Fibroblast of skin of left quadriceps (primary cell): ENCODE measurements at places on chromosomes 7 and 10.
A peak's percentile ranks its signal among the peaks of the same experiment; 100 is the strongest.

- no peak for DNase-seq
These were observed 19.7 kb downstream of the ZNF783 start for GRCh38 chr7:149281508-149282330.

- DNase-seq, result no peak
These were observed 97.7 kb downstream of the CACNA2D1 start for GRCh38 chr7:82345886-82346285.

DNA sequence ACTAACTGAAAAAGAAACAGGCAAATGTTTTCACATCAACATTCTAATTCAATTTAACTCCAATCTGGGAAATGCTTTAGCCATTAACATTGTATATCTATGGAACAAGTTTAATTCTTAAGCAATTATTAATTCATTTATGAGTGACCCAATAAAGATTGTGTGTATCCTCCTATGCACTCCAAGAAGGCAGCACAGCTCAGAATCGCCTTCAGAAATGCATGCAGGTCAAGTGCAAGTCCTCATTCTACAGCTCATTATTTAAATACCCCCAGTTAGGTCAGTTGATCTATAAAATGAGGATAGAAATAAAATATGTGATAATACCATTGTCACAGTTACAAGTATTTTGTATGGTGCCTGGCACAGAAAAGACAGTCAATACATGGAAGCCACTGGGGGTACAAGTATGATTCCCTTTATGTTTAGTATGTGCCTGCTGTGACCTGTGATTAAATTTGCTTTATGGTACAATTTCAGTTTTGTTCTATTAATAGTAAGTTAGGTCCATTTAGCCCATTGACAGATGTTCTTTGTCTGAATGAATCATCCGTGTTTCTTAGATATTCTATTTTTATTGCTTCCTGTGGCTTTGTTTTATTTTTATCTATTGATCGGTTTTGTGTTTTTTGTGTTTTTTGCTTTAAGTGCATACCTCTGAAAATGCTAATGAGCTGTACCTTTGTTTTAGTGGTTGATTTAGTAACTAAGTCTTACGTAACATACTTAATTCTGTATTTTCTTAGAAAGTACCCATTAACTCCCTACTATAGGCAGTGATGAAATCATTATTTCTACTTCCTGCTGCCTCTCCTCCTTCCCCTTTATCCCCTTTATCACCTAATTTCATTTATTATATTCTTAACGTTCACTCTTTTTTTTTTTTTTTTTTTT lies 42.8 kb downstream of the CPXM2 start:
- DNase-seq, result no peak

DNA sequence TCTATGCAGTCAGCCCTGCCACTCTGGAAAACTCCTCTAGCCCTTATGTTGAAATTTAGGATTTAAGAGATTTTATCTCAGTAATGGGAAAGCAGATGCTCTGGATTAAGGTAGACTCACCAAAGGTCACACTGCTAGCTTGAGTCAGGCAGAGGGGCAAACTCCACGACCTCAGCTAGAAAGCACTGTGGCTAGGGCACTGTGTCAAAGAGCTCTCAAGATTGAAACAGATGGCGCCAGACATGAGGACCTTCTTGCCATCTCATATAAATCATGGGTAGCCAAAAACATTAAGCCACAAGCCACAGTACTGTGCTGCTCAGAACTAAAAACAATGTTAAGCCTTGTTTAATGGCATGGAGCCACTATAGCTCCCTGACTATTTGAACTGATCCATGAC lies 188.7 kb downstream of the DNAJC1 start:
- DNase-seq, result no peak

- DNase-seq, result no peak
These were observed 58.3 kb downstream of the CYP26A1 start for GRCh38 chr10:93131986-93132385.

DNA sequence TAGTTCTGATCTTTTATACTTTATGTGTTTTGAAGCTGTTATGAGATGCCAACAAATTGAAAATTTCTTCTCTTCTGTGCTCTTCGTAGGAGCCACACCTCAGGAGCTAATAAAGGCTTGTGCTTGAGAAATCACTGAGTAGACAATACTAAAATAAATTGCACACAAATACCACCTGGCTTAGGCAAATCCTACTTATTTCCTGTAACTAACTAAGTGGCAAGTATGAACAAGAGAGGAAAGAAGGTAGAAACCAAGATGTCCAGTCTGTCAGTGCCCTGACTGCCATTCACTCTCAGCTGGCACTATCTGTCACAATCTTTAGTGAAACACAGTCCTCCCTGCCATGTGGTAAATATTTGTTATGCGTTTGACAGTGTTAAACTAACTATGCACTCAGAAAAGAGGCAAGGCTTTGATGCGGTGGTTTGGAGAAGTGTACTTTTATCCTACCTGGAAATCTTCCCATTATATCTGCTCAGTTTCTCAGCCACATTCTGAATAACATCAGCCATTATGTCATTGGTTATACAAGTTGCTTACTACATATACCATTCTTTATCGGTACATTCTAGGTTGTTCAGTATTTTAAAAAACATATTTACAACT lies 293.4 kb upstream of the VWC2 start:
- DNase-seq, result no peak

DNA sequence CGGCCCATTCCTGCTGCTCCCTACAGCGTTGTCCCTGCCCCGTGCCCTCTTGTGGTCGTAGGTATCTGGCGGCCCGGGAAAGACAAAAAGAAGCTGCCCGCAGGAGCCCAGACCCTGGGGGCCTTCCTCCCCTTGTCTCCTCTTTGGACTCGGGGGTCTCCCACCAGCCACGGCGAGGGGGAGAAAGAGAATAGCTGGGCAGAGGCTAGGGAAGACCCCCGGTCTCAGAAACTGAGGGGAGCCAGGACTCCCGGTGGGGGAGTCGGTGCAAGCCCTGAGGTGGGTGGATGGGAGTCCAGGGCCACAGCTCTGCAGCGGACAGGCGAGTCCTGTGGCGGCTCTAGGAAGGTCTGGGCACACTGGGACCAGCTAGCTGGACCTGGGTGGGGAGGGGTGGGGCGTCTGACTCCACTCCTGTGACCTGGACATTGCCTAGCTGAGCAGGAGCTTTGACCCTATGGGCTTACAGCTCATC lies 1.3 kb upstream of the SH2D4B start:
- DNase-seq, result no peak

DNA sequence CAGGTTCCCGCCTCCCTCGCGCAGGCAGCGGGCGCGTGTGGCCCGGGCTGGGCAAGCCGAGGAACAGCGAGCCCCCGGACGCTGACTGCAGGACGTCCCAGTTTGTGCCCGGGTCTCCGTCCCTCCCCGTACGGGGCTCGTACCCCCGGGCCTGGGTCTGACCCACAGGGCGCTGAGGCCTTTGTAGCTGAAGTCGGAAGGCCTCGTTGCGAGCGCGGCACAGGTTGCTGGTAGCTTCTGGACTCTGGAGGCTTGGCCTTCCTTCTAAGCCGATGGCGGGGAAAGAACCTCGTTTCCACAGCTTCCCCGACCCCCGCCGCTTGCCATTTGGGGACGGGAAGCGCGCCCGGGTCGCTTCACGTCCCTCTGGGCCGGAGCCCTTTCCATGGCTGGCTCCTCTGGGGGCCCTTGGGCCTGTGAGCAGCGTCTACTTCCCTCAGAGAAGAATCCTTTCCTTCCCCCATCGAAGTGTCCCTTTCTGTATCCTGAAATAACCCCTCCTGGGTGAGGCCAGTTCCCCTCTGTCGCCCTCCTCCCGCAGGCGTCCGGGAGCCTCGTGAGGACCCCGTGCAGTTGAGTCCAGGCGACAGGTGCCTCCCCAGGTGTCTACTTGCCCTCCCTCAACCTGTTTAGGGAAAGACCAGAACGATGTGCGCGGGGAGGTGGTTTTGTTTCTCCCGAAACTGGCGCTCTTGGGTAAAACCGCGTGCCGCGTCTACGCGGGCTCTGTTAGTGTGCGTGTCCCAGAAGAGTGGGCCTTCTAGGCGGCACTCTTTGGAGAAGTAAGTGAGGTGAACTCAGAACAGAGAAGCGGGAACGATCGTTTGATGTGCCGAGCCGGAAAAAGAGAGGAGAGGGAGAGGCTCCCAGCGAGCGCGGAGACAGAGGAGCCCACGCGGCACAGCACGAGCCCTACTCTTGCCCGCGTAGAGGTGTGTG lies 9.3 kb downstream of the EVX1 start:
- DNase-seq, result no peak

GRCh38 chr10:2392145-2392812 lies 655.0 kb upstream of the ADARB2 start:
- DNase-seq, result no peak

GRCh38 chr7:33743594-33743993 lies 161.7 kb upstream of the BMPER start:
- DNase-seq, result peak; percentile 80

GRCh38 chr7:157652954-157653826 lies 316.4 kb downstream of the DNAJB6 start:
- DNase-seq, result no peak

DNA sequence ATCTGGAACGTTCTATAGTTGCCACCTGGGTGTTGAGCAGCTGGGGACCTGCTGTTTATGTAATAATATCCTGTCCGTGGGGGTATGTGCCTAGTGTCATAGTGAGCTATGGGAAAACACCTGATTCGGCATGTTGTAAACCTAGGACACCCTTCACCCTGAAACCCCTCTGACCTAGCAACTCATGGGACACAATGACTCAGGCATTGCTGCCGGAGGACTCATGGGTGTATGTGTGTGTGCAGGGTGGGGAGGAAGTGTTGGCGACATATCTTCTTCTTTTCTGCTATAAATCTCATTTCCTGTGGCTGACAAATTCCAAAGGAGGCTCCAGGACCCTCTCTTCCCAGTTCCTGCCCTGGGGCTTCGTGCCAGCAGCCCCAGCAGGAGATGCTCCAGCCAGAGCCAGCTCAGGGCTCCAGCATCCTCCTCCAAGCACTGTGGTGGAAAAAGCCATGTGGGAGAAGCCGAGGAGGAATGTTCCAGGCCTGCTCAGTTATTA lies 77.0 kb upstream of the PODXL start:
- peak; percentile 52 for DNase-seq

DNA sequence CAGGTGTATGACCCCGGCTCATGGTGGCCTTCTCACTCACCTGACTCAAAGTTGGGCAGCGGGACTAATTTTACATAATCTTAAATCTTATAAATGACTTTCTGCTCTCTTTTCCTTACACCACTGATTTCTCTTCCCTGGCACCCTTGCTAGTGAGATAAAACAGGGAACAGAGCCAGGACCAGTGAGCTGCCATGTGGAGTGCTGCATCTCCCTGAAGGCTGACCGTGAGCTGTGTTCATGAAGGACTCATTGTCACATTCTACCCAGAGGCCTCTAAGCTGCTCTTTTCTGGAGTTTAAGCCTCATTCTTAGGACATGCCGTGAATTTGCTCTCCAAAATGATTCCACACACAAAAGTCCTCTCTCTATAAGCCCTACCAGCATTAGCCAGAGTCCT lies 762.3 kb downstream of the AUTS2 start:
- no peak for DNase-seq

DNA sequence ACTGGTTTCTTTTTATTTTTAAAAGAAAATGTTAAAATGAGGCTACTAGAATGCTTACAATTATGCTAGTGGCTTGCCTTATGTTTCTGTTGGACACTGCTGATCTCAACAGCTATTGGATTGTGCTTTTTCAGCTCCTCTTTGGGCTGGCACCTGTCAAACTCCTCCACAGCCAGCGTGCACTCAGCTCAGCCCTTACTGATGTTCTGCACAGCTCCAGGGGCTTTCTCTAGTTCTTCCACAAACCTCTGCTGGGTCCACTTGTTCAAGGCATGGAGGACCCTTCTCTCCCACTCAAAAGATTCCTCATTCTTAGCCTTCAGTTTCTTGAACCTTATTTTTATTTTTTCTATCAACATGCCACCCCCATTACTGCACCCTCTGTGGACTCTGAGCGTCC lies 96.0 kb downstream of the VIPR2 start:
- DNase-seq, result no peak

GRCh38 chr7:113197274-113197673 lies 78.9 kb upstream of the SMIM30 start:
- peak; percentile 64 for DNase-seq

- DNase-seq, result peak; percentile 39
These were observed 65.2 kb downstream of the GBF1 start for GRCh38 chr10:102310361-102311024.

DNA sequence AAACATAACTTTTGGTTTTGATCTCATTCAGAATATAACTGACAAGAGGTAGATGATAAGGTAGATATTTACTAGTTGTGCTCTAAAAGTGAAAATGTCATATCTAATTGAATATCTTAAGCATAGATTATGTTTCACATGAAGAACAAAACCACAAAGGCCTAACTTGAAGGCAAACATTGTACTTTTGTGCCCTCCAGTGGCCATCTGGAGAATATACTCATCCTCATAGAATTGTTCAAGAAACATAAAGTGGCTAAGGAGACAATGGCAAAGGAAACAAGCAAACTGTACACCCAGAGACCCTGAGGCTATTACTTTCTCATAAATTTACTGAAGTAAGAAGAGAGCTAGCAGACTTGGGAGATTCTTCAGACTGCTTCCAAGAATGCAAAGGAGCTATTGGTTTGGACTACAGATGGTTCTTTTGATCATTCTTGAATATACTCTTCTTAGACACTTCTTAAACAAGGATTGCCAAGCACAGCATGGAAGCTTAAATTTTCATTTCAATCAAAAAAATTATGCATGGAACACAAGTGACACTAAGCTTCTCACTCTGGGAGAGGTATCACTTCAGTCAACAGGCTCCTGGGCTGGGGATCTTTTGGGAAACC lies 98.2 kb upstream of the DKK1 start:
- DNase-seq, result peak; percentile 52

DNA sequence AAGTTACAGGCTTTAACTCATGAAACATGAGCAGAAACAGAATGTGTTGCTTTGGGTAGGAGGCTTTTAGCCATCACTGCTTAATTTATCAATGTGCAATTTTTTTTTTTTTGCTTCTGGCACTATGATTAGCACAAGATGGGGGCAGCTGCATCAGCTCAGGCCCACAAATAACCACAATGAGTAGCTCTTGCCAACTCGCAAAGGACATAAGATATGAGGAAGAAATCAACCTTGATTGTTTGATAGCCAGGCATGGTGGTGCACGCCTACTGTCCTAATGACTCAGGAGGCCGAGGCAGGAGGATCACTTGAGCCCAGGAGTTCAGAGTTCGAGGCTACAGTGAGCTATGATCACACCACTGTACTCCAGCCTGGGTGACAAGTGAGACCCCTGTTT lies 12.3 kb downstream of the NOD1 start:
- DNase-seq, result no peak

GRCh38 chr10:62025901-62026879 lies 124.7 kb downstream of the ARID5B start:
- DNase-seq, result no peak

- no peak for DNase-seq
These were observed 3.9 kb downstream of the MIOS start for GRCh38 chr7:7570584-7570983.

- DNase-seq, result peak; percentile 42
These were observed 50.8 kb downstream of the ESYT2 start for GRCh38 chr7:158778471-158778870.
